Regular cardiac myocyte (primary cell): ENCODE measurements at places on chromosomes 3 and 15. TPM values are rescaled to one million over a fixed set of nuclear protein-coding genes. Genes with fewer than 3 reads are reported as not detected.

Gene NLGN1
- 5.9 and 6.1 TPM in 2 replicates for total RNA-seq

Gene AQR
- total RNA-seq: 17.5 and 19.7 TPM in 2 replicates

Gene RGMA
- under 0.01 and 0.19 TPM in 2 replicates for total RNA-seq

Gene ARPP21
- 2.0 and 6.5 TPM in 2 replicates for total RNA-seq

Gene GOLGA6A
- total RNA-seq: under 0.01 and 0.28 TPM in 2 replicates

Gene PFN2
- 215 and 229 TPM in 2 replicates for total RNA-seq

Gene ZKSCAN7
- 5.2 and 7.0 TPM in 2 replicates for total RNA-seq

Gene MGA
- 31.2 and 48.2 TPM in 2 replicates for total RNA-seq

Gene CHST14
- total RNA-seq: 7.6 and 10.9 TPM in 2 replicates

Gene CCR9
- total RNA-seq: not detected in 2 replicates

Gene RBMS3
- total RNA-seq: 41.4 and 81.2 TPM in 2 replicates

Gene IGDCC3
- total RNA-seq: not detected in 2 replicates

Gene GRM7
- not detected in 2 replicates for total RNA-seq

Gene ZBTB20
- 5.9 and 11.6 TPM in 2 replicates for total RNA-seq

Gene NOX5
- under 0.01 and 0.28 TPM in 2 replicates for total RNA-seq

Gene FAN1
- total RNA-seq: 18.6 TPM in 2 replicates

Gene USP4
- 15.5 and 25.7 TPM in 2 replicates for total RNA-seq

Gene IRAK2
- 8.1 and 10.4 TPM in 2 replicates for total RNA-seq

Gene GHSR
- not detected in 2 replicates for total RNA-seq

Gene IQCH
- total RNA-seq: 3.1 and 3.4 TPM in 2 replicates

Gene CHST13
- total RNA-seq: not detected in 2 replicates

Gene LYSMD2
- 5.6 and 6.2 TPM in 2 replicates for total RNA-seq

Gene GRM2
- under 0.01 TPM in 2 replicates for total RNA-seq

Gene CP
- 0.19 and 5.1 TPM in 2 replicates for total RNA-seq

Gene AHSG
- total RNA-seq: not detected in 2 replicates

Gene NEK10
- total RNA-seq: 15.9 and 27.6 TPM in 2 replicates

Gene CSK
- total RNA-seq: 12.1 and 30.5 TPM in 2 replicates

Gene ST3GAL6
- 10.4 and 19.4 TPM in 2 replicates for total RNA-seq

Gene CCDC14
- total RNA-seq: 25.3 and 28.5 TPM in 2 replicates

Gene OIP5
- 2.3 and 14.6 TPM in 2 replicates for total RNA-seq

Gene OSTN
- total RNA-seq: 8.7 and 10.4 TPM in 2 replicates

Gene IMPG2
- total RNA-seq: under 0.01 and 0.56 TPM in 2 replicates

Gene CPNE9
- total RNA-seq: 0.19 TPM in 1 of 2 replicates, not detected in the other

Gene CLEC3B
- 3.8 and 23.7 TPM in 2 replicates for total RNA-seq

Gene SCAMP5
- total RNA-seq: 2.3 and 4.0 TPM in 2 replicates

Gene ALCAM
- total RNA-seq: 194 and 335 TPM in 2 replicates

Gene TLR9
- total RNA-seq: not detected in 2 replicates

Gene CCDC39
- total RNA-seq: not detected in 2 replicates

Gene WDR72
- under 0.01 TPM in 1 of 2 replicates, not detected in the other for total RNA-seq

Gene GABRR3
- not detected in 2 replicates for total RNA-seq

Gene PIF1
- total RNA-seq: 6.8 and 9.2 TPM in 2 replicates

Gene TGM5
- not detected in 2 replicates for total RNA-seq

Gene KCNMB2
- total RNA-seq: not detected in 2 replicates

Gene A4GNT
- not detected in 2 replicates for total RNA-seq

Gene GOLGA6B
- total RNA-seq: under 0.01 TPM in 1 of 2 replicates, not detected in the other

Gene MAGEL2
- under 0.01 TPM in 2 replicates for total RNA-seq
